Omental fat pad (tissue), 4 donors: ENCODE measurements at places on chromosomes 11 and 22.

DNA sequence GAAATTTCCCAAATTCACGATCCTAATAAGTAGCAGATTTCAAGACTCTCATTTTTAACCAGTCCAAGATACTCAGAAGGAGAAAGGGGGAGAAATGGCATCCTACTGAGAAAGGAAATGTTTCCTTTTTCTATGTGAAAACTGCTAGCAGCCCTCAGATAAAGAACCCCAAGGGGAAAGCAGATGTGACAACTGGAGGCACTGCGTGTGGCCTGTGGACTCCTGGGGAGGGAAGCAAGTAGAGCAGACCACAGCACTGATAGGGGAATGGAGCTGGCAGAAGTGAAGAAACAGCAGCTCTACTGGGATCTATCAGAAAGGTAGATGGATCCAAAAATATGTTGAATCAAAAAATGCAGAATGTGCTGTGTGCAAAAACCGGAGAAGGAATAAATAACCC is 239.7 kb upstream of the API5 start:
- DNase-seq = no peak

DNA sequence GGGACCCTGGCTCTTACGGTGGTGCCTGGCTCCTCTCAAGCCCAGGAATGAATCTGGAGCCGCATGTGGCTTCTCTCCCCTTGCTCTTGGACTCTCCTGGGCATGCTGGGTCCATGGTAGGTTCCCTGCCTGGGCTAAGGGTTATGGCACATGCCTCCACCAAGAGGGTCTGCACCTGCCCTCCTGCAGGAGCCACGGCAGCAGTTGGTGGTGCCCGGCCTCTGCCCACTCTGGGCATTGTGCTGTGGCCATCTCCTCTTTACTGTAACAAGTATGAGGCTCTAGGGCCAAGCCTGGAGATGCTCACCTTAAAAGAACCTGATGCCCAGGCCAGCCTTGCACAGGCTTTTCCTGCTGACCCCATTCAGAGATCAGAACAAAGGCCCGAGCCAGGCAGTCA is 104.0 kb upstream of the PITPNB start:
- DNase-seq = peak; percentile 11

DNA sequence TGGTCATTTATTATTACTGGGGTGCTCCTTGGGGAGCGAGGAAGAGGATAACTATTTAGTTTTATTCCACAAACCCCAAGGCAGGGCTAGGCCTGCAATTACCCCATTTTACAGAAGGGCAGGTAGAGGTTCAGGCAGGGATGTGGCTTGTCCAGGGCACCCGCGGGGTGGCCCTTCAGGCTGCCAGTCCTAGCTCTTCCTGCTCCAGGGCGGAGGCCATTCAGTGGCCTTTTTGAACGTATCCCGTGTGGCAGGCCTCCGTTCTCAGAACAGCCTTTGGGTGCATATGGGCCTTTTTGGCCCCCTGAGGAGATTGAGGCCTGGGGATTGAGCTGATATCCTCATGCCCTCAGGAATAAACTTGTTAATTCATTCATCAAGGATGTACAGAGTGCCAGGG is 66.2 kb downstream of the MPPED1 start:
- no peak for DNase-seq

- DNase-seq = no peak
Observed at GRCh38 chr11:113113801-113114704, 152.8 kb downstream of the NCAM1 start.

GRCh38 chr11:113242767-113243397 is 71.5 kb upstream of the TTC12 start:
- no peak for DNase-seq

- DNase-seq = no peak
Observed at GRCh38 chr11:27248576-27249509, 114.2 kb downstream of the CCDC34 start.

DNA sequence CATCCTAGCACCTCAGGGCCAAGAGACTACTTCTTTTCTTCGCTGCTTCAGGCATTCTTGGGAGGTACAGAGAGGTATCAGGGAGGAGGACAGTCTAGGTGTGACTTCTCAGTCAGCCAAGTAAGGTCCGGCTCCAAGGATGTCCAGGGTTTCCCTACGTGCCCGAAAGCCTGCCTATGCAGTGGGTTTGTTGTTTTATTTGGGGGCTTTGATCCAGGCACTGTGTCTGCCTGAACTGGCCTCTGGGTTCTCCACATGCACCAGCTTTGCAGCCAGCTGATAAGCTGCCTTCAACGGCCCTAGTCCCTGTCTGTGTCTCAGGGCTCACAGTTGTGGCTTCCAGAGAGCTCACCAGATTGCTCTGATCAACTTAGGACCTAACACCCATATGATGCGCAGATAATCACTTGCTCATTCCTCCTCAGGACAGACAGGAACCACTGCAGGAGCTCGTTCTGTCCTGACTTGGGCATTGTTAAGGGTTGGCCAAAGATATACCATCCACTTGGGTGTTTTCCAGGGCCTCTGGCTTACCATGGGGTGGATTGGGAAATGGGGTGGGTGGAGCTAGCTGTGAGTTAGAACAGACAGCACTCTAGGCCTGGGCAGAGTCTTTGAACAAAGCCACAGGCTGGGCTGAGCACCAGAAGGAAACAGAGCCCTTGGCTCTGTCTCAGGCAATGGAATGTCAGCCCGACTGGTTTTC is 45.5 kb upstream of the CRYBB3 start:
- no peak for DNase-seq

GRCh38 chr11:71418643-71419042 is 29.6 kb downstream of the DHCR7 start:
- DNase-seq = no peak

- DNase-seq = no peak
Observed at GRCh38 chr11:112784323-112785073, 176.7 kb upstream of the NCAM1 start.

DNA sequence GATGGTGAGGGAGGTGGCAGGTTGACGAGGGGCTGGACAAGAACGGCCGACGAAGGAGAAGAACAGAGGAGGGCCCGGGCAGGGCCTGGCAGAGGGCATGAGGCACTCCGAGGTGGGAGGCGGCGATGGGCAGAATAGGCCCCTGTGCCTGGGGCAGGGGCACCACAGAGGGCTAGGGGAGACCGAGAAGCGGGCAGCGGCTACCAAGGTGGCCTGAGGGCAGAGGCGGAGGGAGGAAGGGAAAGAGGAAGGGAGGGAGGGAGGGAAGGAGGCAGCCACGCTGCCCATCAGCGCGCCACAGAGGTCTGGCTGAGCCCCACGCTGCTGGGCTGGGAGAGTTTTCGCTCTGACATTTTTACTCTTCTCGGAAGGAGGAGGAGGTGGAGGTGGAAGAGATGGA is 11.3 kb downstream of the LSP1 start:
- no peak for DNase-seq

GRCh38 chr11:83159902-83160865 is 3.3 kb downstream of the PCF11 start:
- no peak for DNase-seq

GRCh38 chr11:68504432-68505066 is 44.0 kb downstream of the PPP6R3 start:
- DNase-seq = no peak

DNA sequence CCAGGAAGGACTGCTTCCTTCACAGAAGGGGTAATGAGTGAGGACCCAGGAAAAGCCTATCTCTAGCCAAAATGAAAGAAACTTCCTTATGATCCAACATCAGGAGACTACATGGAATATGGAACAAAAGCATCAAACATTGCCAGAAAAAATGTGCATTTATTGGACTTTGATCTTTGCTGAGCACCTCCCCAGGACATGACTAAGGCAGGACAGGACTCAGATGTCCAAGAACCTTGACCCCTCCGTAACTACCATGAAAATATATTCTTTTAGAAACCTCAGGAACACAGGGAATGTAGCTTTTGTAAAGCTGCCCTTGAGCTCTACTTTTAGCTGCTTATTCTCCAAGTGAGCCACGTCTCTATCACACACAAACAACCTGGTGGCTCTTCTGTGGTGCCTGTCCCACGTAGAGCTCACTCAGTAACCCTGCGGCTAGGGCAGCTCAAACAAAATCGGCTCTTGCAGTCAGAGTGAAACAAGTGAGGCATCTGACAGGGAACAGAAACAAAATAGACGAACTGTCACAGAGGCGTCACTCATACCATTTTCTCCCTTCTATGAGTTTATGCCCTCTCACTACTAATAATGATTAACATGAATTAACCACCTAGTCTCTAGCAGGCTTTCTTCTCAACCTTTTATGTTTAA is 471.5 kb upstream of the API5 start:
- DNase-seq = no peak
